Retinal pigment epithelial cell (primary cell): ENCODE measurements at places on chromosomes 5 and 9.

- DNase-seq, result peak; percentile 27
Observed at GRCh38 chr5:131720714-131721113, 76.1 kb downstream of the FNIP1 start.

DNA sequence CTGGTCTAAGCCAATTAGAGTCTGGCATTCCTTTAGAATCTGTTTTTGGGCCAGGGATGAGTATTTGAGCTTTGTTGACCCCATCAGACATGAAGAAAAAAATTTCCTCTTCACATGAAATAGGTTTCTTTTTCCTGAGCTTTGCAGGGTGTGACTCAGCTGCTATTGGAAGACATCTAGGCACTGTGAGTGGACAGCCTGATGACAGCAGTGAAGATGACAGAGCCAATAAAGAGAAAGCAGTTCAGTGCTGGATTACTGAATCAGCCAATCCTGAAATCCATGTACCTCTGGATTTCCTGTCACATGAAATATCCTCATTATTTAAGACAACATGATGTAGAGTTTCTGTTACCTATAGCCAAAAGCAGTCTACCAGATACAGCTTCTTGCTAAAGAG is 51.3 kb upstream of the GRIA1 start:
- no peak for DNase-seq

GRCh38 chr9:87343816-87344430 is 153.7 kb upstream of the DAPK1 start:
- DNase-seq, result no peak

- DNase-seq, result no peak
Observed at GRCh38 chr5:61969755-61970154, 336.3 kb upstream of the KIF2A start.

- DNase-seq, result no peak
Observed at GRCh38 chr9:95876138-95876444, 600 bp downstream of the ERCC6L2 start.

GRCh38 chr5:10528056-10528816 is 35.6 kb upstream of the ANKRD33B start:
- no peak for DNase-seq

GRCh38 chr9:82242285-82242963 is 253.9 kb downstream of the SPATA31D1 start:
- no peak for DNase-seq

- no peak for DNase-seq
Observed at GRCh38 chr5:123007754-123008153, 28.8 kb downstream of the PPIC start.

- no peak for DNase-seq
Observed at GRCh38 chr9:98263080-98263479, 7.6 kb upstream of the TBC1D2 start.

GRCh38 chr5:178551059-178551458 is 39.1 kb downstream of the COL23A1 start:
- no peak for DNase-seq

DNA sequence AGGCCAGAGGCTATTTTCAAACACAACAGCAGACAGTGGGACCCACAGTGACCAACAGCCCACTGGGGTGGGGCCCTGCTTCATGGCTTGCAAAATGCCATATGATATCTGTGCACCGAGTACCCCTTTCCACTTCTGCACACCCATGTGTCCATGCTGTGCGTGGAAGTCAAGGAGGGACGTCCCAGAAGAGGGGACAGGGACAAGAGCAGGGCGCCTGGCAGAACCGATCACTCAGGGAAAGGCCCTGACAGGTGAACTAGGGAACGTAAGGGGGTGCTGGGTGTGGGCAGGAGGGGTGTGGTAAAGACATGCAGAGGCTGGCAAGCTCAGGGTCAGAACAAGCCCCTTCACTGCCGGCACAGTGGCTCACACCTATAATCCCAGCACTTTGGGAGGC is 7.6 kb upstream of the TTLL11 start:
- no peak for DNase-seq

- DNase-seq, result peak; percentile 29
Observed at GRCh38 chr9:254516-254915, 39.9 kb downstream of the DOCK8 start.

- DNase-seq, result no peak
Observed at GRCh38 chr5:115372146-115372545, 75.7 kb upstream of the CCDC112 start.

DNA sequence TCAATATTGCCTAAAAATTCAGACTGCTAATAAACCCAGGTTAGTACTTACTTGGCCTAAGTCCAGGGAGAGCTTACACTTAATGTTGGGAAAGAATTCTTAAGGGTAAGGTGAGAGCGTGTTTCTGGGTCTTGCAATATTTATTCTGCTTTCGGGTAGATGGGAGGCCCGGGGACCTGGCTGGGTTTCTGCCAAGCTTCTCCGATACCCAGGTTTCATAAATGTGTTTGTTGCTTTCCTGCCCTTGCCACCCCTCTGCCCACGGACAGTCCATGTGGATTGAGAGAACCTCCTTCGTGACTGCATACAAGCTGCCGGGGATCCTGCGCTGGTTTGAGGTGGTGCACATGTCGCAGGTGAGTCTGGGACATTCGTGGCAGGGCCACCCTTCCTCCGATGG is 48.4 kb upstream of the FOXI1 start:
- peak; percentile 14 for DNase-seq

- no peak for DNase-seq
Observed at GRCh38 chr5:38734353-38734752, 111.5 kb upstream of the OSMR start.

DNA sequence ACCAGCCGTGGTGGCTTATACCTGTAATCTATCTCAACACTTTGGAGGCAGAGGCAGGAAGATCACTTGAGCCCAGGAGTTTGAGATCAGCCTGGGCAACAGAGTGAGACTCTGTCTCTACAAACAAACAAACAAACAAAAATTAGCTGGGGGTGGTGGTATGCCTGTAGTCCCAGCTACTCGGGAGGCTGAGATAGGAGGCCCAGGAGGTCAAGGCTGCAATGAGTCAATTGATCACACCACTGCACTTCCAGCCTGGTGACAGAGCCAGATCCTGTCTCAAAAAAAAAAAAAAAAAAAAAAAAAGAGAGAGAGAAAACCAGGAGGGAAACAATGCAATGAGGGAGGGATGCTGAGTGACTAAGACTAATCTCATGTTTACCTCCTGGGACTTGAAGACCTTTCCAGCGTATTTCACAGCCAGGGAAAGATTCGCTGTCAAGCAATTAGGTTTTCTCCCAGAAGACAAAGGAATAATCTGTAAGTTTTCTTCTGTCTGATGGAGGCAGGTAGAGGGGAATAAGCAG is 51.1 kb upstream of the MIER3 start:
- no peak for DNase-seq

DNA sequence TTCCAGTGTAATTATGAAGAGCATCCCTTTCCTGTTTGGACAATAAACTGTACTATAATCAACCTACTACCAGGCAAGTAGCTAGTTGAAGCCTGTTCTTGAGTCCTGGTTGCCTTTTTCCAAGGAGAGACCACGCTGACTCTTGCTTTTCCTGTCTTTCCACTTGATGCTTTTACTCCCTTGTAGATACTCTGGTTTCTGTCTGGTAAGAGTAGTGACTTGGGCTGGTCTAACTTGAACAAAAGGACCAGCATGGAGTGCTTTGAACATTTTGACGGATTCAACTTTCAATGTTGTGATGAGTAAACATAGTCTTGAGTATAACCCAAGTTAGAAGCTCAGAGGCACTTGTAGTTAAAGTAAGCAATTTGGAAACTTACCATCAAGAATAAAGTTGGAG is 464.3 kb downstream of the GADD45G start:
- no peak for DNase-seq

DNA sequence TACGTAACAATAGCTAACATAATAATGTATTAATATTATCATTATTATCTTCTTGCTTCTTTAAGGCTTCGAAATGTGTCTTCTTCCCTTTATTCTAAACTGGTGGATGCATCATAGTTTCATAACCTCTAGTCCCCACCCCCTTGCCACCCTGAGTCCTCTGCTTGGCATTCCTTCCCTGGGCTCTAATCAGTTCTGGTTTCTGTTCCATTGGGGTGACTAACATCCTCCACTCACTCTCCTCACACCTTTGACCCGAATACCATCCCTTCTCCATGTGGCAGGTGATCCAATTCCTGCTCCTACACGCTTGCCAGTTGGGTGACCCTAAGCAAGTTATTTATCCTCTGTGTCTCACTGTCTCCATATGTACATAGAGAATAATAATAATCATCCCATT is 286.1 kb downstream of the TRPM3 start:
- DNase-seq, result no peak

GRCh38 chr5:98041661-98042060 is 731.8 kb upstream of the RGMB start:
- DNase-seq, result no peak

- no peak for DNase-seq
Observed at GRCh38 chr9:3235497-3235896, 290.3 kb downstream of the RFX3 start.

GRCh38 chr5:144983101-144983500 is 812.4 kb downstream of the KCTD16 start:
- no peak for DNase-seq

DNA sequence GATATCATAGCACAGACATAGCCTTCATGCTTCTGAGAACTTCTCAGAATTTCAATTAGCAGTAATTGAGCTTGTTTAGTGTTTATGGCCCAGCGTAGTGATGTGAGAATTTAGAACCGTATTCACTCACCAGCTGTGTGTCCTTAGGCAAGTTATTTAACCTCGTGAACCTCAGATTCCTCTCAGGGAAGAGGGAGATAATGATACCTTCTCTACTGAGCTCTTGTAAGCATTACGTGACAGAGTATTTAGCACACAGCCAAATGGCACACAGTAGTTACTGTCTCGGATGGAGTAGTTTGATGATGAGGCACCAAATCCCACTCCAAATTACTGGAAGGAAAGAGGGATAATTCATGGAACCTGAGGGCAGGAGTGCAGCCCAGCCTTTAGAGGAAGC is 429.3 kb downstream of the CCDC171 start:
- no peak for DNase-seq

- no peak for DNase-seq
Observed at GRCh38 chr5:111748304-111748763, 8.7 kb downstream of the NREP start.

GRCh38 chr5:119174578-119175163 is 103.8 kb downstream of the DMXL1 start:
- no peak for DNase-seq

GRCh38 chr9:35277628-35278359 is 116.0 kb downstream of the UNC13B start:
- no peak for DNase-seq

DNA sequence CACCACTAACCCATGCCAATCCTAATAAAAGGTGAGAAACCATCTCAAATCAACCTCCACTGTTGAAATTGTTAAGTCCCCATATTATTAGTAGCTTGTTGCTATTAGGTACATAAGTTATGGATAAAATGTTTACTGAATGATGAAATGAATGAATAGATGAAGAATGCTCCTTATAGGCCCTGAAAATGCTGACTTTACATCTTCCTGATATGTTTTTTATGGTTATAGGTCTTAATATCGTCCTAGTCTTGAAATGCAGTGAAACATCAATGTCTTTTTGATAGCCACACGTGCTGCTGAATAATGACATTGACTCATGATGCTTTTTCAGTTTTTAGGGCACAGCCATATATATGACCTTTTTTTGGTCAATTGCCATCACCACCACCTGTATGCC is 277.7 kb downstream of the SAXO1 start:
- no peak for DNase-seq

DNA sequence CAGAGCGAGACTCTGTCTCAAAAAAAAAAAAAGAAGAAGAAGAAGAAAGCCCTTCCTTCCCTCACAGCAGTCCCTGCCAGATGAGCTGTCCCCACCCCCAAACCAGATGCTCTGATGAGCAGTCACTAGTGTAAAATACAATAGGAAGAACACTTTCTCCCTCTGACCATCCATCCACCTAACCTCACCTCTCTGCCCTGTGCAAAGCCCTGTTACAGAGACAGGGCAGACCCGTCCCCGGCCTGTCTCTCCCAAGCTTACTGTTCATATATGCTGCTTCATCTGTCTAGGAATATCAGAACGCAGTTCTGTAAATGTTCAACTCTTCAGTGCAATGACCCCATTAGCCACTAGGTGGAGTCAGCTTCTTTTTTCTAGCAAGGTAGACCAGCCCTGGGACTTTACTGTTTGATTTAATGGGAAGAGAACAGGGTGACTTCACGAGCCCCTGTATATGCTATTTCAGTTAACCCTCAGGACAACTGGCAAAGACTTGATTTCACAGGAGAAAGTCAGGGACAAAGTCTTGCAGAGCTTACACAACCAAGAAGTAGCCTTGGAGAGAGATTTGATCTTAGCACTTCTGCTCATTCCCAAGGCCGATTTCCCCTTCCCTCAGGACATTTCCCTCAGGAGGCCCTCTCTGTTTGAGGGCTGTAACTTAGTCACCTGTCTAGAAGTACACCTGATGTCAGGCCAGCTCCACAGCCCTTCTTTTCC is 14.9 kb upstream of the FGFR4 start:
- peak; percentile 38 for DNase-seq

DNA sequence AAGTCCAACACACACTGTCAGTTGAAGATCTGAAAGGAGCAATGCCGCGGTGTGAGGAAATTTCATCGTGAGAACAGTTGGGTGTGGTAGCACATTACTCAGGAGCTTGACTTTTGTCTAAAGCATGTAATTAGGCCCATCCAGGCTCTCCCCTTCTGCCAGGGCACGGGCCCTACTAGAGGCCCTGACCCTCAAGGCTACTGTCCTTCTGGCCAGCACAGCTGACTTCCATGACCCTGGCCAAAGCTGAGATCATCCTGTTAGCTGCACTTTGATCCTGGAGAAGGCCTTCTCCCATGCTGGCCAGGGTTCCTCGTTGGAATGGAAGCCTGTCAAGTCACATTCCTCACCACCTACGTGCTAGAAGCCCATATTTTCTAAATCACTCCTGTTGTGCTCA is 77.8 kb upstream of the SLC1A3 start:
- DNase-seq, result no peak

DNA sequence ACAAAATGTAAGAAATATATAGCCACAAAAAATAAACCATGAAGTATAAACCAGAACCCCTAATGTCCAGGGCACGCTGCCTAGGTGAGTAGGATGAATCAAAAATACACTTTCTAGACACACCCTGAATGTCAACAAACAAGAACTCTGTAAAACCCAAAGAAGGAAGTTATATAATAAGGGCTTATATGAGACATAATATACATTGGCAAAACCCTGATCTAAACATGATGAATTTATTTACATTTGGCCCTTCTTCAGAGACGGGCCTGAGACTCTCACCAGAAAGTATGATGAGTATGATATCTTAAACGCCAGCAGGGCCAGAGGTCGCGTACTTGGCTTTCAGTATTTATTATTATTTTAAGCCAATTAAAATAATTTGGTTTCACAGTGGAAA is 125.1 kb upstream of the FST start:
- no peak for DNase-seq

- no peak for DNase-seq
Observed at GRCh38 chr5:12384005-12384404, 479.8 kb upstream of the CTNND2 start.
